GM12891 (cell line): ENCODE measurements at places on chromosomes 7 and 10.

DNA sequence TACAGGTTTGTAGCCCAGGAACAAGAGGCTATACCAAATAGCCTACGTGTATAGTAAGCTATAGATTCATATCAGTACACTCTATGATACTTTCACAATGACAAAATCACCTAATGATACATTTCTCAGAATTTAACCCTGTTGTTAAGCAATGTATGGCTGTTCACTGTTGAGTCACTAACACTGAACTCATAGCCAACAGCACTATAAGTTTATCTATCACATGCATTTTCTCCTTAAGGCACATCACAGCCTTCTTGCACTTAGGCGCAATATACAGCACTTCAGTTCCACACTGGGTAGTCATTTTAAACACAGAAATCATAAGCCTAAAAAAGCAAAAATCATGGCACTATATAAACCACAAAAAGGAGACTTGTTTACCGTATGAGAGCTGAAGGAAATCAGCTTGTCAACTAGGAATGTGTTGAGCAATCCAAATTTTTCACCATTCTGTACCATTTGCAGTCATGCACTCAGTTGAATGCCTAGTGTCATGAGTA is 45.6 kb downstream of the ZNF438 start:
- DNase-seq = no peak

GRCh38 chr10:28343987-28344895 is 41.4 kb upstream of the MPP7 start:
- no peak for DNase-seq

- no peak for DNase-seq
These were observed 158.2 kb downstream of the WNT2 start for GRCh38 chr7:117164620-117165019.

DNA sequence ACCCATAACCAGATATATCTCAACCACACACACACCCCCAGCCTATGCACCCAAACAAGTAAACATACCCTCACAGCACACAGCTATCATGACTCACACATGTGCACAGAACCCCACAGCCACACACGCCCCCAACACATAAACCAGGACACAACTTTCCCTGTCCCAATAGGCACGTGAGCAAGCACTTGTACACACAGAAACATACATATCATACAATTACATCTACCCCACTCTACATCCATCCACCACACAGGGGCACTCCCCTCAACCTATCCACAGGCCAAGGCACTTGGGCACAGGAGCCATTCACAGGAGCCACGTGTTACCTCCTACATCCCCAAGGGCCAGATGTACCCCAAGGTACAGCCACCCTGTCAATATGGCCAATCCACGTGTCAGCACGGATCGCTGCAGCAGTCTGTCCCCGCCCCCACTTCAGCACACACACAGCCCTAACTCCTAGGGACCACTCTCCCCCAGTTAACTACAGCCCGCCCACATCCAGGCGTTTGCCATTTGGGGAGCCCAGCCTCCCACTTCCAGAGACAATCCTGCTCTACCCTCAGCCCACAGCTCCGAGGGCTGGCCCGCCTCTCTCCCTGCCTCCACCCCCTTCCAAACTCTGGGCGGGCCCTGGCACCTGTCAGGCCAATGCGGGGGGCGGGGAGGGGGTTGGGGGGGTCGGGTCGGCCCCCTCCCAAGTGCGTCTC is 163.5 kb downstream of the SH3PXD2A start:
- DNase-seq = no peak
